ENCODE measurements at places on chromosomes 3 and 15. TPM values are rescaled to one million over a fixed set of nuclear protein-coding genes. Genes with fewer than 3 reads are reported as not detected.

Gene GADL1
- total RNA-seq, result not detected

Gene ALPK3
- total RNA-seq, result 0.42 TPM

- DNase-seq, result no peak
These were observed 6.1 kb downstream of the AMOTL2 start for GRCh38 chr3:134367869-134368750.

DNA sequence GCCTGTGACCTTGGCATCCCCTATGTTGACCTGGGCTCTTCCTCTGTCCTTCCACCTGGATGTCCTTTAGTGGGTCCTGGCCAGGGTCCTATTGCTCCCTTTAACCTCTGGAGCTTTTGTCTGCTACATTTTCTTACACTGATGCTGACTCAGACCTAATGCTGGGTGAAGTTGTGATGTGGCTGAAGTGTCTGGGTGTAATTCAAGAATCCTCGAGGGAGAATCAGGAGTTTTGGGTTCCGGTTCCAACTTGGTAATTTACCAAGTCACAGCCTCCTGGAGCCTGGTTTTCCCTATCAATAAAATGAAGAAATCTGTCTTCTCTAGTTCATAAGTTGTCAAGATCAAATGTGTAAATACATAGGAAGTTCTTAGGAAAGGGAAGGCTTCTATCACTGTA lies 25.6 kb downstream of the CEP19 start:
- DNase-seq, result no peak

All from lower leg skin (tissue), 4 donors.